ENCODE measurements at places on chromosomes 1 and 21. TPM values are rescaled to one million over a fixed set of nuclear protein-coding genes. Genes with fewer than 3 reads are reported as not detected.

The SPRR2G gene
- total RNA-seq, result not detected

The CYP4A22 gene
- not detected for total RNA-seq

The SPRR1B gene
- 1.3 TPM for total RNA-seq

The CACHD1 gene
- 12.8 TPM for total RNA-seq

The ARTN gene
- total RNA-seq, result 0.82 TPM
